ENCODE measurements at places on chromosomes 16 and 17.
A peak's percentile ranks its signal among the peaks of the same experiment; 100 is the strongest.

GRCh38 chr16:25134166-25134700 is 22.7 kb downstream of the LCMT1 start:
- no peaks in the 10 kb centered on the region for H3K27me3 ChIP-seq
- no peaks in the 10 kb centered on the region for H3K4me1 ChIP-seq
- no peak for DNase-seq
- no peak overlapping the region for H3K4me3 ChIP-seq

DNA sequence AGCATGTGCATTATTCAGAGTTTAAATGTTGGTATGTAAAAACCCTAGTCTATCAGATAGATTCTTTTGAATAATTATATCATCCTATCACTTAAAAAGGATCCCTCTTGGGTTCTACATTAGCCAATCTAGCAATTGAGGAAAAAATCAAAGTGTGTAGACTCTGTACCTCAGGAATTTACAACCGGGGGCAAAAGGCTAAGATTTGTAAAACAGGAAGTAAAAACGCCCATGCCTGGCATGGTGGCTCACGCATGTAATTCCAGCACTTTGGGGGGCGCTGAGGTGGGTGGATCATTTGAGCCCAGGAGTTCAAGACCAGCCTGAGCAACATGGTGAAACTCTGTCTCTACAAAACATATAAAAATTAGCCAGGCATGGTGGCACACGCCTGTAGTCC is 58.6 kb downstream of the SLC6A4 start:
- H3K27me3 ChIP-seq: no peaks in the 10 kb centered on the region
- DNase-seq: no peak
- H3K4me1 ChIP-seq: peaks cover 26% of the 10 kb centered on the region
- peaks cover 43% of the 10 kb centered on the region for H3K36me3 ChIP-seq
- no peak overlapping the region for H3K4me3 ChIP-seq
- no peak overlapping the region for H3K27ac ChIP-seq

DNA sequence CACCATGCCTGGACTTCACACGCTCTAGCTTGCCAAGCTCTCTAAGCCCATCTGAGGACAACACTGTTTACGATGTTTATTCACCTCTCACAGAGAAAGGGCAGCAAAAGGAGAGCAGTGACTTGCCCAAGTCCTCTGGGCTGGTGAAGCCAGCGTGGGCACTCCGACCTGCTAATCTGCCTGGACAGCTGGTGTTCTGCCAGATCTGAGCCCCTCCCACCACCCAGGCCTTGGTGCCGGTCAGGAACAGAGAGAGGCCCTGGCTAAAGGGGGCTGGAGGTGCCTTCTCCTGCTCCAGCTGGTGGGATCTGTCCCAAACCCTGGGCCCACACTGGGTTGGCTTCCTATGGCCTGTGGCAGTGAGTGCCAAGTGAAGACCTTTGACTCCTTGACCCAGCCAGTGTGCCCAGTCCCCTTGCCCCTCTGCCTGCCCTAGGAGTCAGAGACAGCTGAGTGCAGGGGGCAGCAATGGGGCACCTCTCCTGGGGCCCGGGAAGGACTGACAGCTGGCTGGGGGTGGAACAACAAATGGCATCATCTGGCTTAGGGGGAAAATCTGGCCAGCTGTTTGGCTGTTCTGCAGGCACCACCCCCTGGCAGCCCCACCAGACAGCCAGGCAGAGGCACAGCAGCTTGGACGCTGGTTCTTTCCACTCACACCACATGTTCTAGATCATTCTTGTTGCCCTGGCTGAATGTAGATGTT is 1.8 kb upstream of the SLC4A1 start:
- no peak overlapping the region for H3K27ac ChIP-seq
- H3K36me3 ChIP-seq: no peaks in the 10 kb centered on the region
- H3K4me3 ChIP-seq: no peak overlapping the region
- H3K27me3 ChIP-seq: peaks cover under 1% of the 10 kb centered on the region

GRCh38 chr17:78842881-78843565 is 2.4 kb upstream of the USP36 start:
- no peaks in the 10 kb centered on the region for H3K27me3 ChIP-seq
- H3K36me3 ChIP-seq: peaks cover 4% of the 10 kb centered on the region
- DNase-seq: peak; percentile 79
- no peak overlapping the region for H3K27ac ChIP-seq
- H3K4me3 ChIP-seq: no peak overlapping the region
- peaks cover 35% of the 10 kb centered on the region for H3K4me1 ChIP-seq

DNA sequence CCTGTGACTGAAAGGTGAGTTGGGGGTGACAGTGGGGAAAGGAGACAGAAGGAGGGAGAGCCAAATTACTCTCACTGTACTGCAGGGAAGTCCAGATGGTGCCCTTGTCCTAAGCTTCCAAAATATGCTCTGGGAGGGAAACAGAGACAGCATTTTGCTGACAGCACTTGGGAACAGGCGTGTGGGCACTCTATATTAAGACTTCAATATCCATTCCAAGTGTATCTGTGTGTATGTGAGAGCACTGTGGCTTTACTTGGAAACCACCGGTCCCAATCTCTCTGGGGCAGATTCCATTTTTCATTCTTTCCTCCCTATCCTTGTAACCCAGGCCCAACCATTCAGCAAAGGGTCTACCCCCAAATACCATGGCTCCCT is 407.3 kb downstream of the UTP18 start:
- H3K36me3 ChIP-seq: no peaks in the 10 kb centered on the region
- peaks cover 6% of the 10 kb centered on the region for H3K27me3 ChIP-seq
- H3K4me1 ChIP-seq: peaks cover 10% of the 10 kb centered on the region
- DNase-seq: no peak
- no peak overlapping the region for H3K4me3 ChIP-seq

GRCh38 chr17:50059256-50059655 is 3.3 kb downstream of the ITGA3 start:
- no peak overlapping the region for H3K27ac ChIP-seq
- H3K4me3 ChIP-seq: no peak overlapping the region
- no peak for DNase-seq

DNA sequence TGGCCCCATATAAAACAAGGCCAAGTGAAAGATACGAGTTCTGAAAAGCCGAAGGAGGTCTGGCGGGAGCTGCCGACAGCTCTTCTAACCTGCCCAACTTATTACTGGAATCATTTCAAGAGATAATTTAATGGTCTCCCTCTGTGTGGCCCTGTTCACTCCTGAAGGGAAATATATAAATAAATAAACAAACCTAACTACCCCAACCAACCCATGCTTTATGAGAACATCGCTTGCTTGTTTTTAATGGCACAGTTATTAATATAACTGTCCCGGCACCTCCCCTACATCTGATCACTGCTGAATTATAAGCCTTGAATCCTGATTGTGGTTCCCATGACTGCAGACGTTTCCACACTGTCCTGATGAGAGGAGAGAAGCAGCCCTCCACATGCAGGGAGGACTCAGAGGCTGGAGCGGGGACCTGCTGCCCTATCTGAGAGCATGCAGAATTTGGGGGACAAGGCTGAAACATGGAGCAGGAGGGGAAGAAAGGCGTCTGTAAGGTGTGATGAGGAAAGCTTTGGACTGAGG is 22.2 kb downstream of the CDK5RAP3 start:
- peaks cover 22% of the 10 kb centered on the region for H3K27me3 ChIP-seq
- H3K4me3 ChIP-seq: no peak overlapping the region
- H3K36me3 ChIP-seq: no peaks in the 10 kb centered on the region
- DNase-seq: no peak
- H3K27ac ChIP-seq: no peak overlapping the region

DNA sequence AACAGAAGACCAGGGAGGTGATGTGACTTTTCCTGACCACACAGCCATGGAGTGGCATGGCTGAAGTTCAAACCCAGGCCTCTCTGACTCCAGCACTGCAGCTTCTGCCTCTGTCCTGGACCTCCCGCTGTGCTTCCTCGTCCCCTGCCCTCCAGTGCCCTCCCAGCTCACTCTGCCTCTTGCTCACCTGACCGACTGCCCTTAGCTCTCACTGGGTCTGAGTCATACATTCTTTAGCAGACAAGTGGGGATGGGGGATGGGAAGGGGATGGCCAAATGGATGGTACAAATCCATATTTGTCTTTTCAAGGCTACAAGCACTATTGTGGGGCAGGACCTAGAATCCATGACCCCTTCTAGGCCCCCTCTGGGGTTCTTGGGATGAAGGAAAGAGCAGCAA is 33.0 kb downstream of the PITPNM3 start:
- no peaks in the 10 kb centered on the region for H3K4me1 ChIP-seq
- no peak for DNase-seq
- H3K4me3 ChIP-seq: no peak overlapping the region

DNA sequence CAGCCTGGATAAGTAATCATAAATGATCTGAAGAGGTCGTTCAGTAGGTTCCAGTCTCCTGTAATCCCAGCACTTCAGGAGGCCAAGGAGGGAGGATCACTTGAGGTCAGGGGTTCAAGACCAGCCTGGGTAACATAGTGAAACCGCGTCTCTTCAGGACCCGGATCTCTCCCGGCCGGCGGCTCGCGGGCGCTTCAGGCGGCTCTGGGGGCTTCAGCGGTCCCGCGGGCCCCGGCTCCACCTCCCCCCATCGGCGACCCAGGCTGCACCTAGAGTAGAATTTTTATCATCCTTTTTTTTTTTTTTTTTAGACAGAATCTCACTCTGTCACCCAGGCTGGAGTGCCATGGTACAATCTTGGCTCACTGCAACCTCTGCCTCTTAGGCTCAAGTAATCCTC is 95.9 kb downstream of the ABCC12 start:
- no peak for DNase-seq
- H3K36me3 ChIP-seq: peaks cover 2% of the 10 kb centered on the region
- H3K27me3 ChIP-seq: peaks cover 12% of the 10 kb centered on the region
- no peak overlapping the region for H3K4me3 ChIP-seq
- no peaks in the 10 kb centered on the region for H3K4me1 ChIP-seq
- no peak overlapping the region for H3K27ac ChIP-seq

GRCh38 chr17:67712375-67712774 is 5.4 kb upstream of the NOL11 start:
- no peak overlapping the region for H3K4me3 ChIP-seq
- H3K36me3 ChIP-seq: no peaks in the 10 kb centered on the region
- H3K27me3 ChIP-seq: peaks cover 4% of the 10 kb centered on the region
- DNase-seq: no peak
- H3K27ac ChIP-seq: no peak overlapping the region
- peaks cover 10% of the 10 kb centered on the region for H3K4me1 ChIP-seq

- no peak overlapping the region for H3K27ac ChIP-seq
- no peak for DNase-seq
- H3K4me1 ChIP-seq: peaks cover 30% of the 10 kb centered on the region
- H3K36me3 ChIP-seq: peaks cover 4% of the 10 kb centered on the region
- H3K27me3 ChIP-seq: no peaks in the 10 kb centered on the region
Observed at GRCh38 chr17:27845264-27846041, 45.1 kb upstream of the NOS2 start.

DNA sequence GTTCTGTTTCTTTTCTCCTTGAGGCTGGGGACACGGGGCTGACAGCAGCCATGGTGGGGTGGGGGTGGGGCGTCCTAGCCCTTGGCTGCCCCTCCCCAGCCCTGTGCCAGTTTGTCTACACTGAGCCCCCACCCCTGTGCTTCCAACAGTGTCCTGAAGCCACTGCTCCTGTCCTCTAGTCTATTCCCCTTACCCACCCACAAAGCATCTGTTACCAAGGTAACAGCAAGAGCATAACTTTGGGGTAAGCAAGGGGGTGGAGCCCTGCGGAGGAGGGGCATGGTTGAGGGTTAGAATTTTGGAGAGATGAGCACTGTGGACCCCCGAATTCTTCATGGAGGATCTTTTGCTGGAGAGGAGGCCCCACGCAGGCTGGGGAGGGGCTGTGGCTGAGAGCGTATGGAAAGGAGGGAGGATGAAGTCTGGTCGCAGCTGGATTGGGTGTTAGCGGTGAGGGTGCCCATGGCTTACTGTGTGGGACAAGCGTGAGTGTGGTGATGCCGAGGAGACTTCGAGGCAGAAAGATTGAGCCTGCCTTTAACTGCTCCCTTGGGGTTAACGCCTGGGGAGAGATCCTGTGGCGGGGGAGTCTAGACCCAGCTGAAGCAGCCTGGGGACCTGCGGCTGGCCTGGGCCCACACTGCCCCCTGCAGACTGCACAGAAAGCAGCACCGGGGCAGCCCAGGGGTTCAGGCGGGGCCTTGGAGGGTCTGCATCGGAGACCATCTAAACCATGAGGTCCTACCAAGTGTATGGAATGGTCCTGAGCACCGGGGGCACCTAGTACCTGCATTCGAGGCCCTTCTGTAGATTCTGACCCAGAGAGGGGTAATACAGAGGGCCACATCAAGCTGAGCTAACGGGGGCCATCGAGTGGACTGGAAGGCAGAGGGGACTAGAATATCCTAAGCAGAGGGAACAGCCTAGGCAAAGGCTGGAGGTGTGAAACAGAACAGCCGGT is 6.1 kb upstream of the STAC2 start:
- no peaks in the 10 kb centered on the region for H3K36me3 ChIP-seq
- H3K4me1 ChIP-seq: peaks cover 7% of the 10 kb centered on the region
- DNase-seq: peak; percentile 69
- H3K27ac ChIP-seq: no peak overlapping the region

- peak overlapping the region; percentile 42 for H3K27ac ChIP-seq
- H3K4me3 ChIP-seq: no peak overlapping the region
- peaks cover 51% of the 10 kb centered on the region for H3K36me3 ChIP-seq
- DNase-seq: peak; percentile 44
- H3K27me3 ChIP-seq: no peaks in the 10 kb centered on the region
Observed at GRCh38 chr16:88591577-88592021, 21.4 kb downstream of the ZC3H18 start.

GRCh38 chr17:40536295-40537171 is 28.7 kb downstream of the CCR7 start:
- peaks cover 12% of the 10 kb centered on the region for H3K27me3 ChIP-seq
- no peak overlapping the region for H3K4me3 ChIP-seq
- no peaks in the 10 kb centered on the region for H3K36me3 ChIP-seq
- no peak overlapping the region for H3K27ac ChIP-seq
- DNase-seq: no peak

DNA sequence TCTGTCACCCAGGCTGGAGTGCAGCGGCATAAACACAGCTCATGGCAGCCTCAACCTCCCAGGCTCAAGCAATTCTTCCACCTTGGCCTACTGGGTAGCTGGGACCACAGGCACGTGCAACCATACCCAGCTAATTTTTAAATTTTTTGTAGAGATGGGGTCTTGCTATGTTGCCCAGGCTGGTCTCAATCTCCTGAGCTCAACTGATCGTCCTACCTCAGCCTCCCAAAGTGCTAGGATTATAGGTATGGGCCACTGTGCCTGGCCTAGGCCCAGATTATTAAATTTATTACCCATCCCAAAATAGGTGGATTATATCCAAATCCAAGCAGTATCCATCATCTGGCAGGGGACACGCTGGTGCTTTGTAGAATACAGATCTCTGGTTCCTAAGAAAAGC is 53.8 kb downstream of the METTL16 start:
- H3K4me3 ChIP-seq: no peak overlapping the region
- H3K4me1 ChIP-seq: peaks cover 24% of the 10 kb centered on the region
- H3K27me3 ChIP-seq: no peaks in the 10 kb centered on the region
- no peak for DNase-seq

- H3K27me3 ChIP-seq: no peaks in the 10 kb centered on the region
- H3K36me3 ChIP-seq: no peaks in the 10 kb centered on the region
- DNase-seq: no peak
- H3K27ac ChIP-seq: no peak overlapping the region
Observed at GRCh38 chr16:20303012-20303411, 24.3 kb downstream of the GP2 start.
